ENCODE measurements at places on chromosomes 12 and 14. TPM values are rescaled to one million over a fixed set of nuclear protein-coding genes. Genes with fewer than 3 reads are reported as not detected.

Gene CRY1
- total RNA-seq = 23.5 TPM

Gene STON2
- 0.44 TPM for total RNA-seq

Gene GALNT8
- total RNA-seq = 2.1 TPM

DNA sequence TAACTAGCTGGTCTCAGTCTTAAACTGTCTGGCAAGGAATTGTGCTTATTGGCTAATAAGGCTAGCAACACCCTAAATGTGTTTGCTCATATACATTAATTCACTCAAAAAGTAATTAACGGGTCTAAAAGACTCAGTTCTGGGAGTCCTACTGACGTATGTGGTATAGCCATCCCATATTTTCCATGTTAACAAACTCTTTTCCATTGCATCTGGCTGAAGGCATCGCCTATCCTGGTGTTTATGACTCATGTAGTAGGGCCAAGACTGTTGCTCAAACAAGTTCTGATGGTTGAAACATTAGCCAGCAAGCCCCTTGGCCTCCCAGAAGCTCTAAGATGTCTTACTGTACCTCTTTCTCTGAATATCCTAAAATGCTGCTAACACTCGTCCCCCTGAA lies 98.5 kb downstream of the PHLDA1 start:
- H3K27me3 ChIP-seq = peaks cover 4% of the 10 kb centered on the region
- peaks cover 49% of the 10 kb centered on the region for H3K4me1 ChIP-seq
- no peak overlapping the region for H3K4me3 ChIP-seq
- H3K36me3 ChIP-seq = no peaks in the 10 kb centered on the region

GRCh38 chr12:55955344-55955743 lies 10.5 kb downstream of the PMEL start:
- no peak overlapping the region for H3K27ac ChIP-seq
- H3K27me3 ChIP-seq = no peaks in the 10 kb centered on the region
- DNase-seq = no peak
- H3K4me1 ChIP-seq = no peaks in the 10 kb centered on the region
- no peak overlapping the region for H3K4me3 ChIP-seq

DNA sequence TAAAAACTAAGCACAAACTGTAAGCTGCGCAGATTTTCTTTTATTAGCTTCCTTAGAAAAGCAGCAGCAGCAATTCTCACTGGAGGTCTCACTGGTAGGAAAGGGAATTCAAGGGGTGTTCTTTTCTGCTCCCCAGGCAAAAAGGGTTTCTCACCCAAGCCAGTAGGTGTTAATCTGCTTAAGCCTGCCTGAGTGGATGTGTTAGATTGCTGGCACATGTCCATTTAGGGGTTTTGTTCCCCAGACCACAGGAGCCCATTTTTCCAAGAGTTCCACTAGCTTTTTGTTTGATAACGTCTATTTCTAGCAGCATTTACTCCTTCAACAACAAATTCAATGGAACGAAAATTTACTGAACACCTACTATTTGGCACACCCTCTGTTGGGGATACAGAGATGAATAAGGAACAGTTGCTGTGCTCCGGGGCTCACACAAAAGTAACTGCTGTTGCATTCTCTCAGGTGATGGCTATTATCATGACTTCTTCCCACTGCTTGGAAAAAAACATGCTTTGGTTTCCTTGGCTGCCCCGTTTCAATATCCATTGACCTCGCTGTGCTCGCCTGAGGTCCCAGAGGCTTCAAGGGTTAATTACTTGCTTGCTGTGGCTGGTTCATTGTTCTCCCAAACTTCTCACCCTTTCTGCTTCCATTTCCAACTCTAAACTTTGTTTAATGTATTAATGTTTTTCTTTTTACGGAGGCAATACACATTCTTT lies 31.1 kb upstream of the RIC8B start:
- no peak for DNase-seq
- no peak overlapping the region for H3K27ac ChIP-seq
- H3K27me3 ChIP-seq = peaks cover 22% of the 10 kb centered on the region
- H3K4me1 ChIP-seq = peaks cover 14% of the 10 kb centered on the region

All from activated T-helper 1 cell treated with anti-CD3 and anti-CD28 coated beads, Interleukin-12 subunit alpha, Interleukin-12 subunit beta, Interleukin-2, Interleukin-4 antibody, amounts not matched to agents 30 ng/mL and 10 ng/mL and 1 ng/mL, durations not matched to agents 14 hours and 24 hours and 36 hours (primary cell).